ENCODE measurements at places on chromosomes 7 and 10.

GRCh38 chr7:116339564-116339963 is 129.2 kb downstream of the TES start:
- no peak for DNase-seq

DNA sequence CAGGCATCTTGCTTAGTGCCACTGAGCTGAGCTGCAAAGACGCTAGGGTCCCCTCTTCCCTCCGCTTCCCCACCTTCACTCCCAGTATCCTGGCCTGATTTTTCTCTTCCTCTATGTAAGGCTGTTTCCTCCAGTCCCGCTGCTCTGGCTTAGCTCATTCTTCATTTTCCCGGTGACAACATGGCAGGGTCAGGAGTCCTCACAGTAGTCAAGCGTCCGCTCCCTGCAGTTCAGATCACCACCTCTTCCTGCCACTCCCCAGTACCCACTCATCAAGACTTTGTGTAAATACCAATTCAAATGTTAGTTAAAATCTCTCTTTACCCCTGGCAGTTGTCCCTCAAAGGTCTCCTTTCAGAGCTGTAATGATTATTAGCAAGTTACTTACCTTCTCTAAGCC is 650.4 kb upstream of the CELF2 start:
- DNase-seq = no peak

DNA sequence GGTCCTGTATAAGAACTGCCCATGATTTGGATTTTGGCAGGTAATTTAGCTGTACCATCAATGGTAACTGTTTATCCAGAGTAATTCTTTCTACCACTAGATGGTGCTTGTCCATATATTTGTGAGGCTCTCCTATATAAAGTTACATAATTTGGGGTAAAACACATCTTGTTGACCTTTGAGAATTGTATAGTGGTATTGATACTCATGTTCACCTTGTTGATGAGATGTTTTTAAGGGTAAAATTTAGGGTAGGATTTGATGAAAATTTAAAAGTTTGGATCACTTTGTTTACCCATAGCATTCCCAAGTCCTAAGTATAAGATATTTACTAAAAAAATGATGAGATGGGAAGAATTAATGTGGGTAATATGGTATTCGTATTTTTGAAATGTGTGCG is 31.6 kb downstream of the ST7 start:
- DNase-seq = no peak

DNA sequence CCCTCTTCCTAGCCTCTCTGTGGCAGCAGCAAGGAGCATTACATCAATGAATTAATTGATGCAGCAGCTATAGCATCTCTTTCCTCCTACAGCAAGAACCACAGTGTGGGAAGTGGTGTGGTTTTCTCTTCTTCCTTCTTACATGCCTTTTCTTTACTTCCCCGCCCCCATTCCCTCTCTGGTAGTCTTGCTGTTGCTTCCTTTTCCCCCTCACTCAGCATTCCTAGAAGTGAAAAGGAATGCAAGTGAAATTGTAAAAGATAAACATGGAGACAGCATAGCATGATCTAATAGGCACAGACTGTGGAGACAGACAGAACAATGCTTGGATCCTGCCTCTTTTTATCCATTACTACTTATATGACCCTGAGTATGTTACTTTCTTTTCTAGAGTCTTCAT is 370.5 kb upstream of the BMPER start:
- no peak for DNase-seq

DNA sequence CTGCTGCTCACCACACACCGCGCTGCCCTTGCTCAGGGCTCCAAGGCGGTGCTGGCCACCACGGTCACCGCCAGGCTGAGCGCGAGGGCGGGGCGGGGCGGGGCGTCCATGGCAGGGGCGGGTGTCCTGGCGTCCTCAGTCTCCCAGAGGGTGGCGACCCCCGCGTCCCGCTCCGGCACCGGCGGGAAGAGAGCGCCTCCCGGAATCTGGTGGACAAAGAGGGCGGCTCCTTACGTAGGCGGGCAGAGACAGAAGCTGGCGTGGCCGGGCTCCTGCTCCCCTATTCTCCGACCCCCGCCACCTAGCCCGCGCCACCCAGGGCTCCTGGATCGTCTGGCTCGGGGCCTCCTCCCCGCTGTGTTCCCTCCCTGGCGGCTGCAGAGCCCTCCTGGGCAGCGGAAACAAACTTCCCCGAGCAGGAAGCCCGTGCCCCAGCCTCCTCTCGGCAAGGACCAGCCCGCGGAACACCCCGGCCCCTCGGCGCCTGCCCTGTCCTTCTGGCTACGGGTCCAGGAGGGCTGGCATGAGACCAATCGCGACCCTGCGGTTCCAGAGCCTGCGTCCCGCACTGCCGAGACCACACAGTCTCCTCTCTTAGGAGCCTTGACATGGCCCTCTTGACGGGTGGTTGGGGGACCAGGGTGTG is 133.8 kb upstream of the ZNF92 start:
- DNase-seq = no peak
